Hepatic stellate cell (primary cell): ENCODE measurements at places on chromosomes 4 and X.

DNA sequence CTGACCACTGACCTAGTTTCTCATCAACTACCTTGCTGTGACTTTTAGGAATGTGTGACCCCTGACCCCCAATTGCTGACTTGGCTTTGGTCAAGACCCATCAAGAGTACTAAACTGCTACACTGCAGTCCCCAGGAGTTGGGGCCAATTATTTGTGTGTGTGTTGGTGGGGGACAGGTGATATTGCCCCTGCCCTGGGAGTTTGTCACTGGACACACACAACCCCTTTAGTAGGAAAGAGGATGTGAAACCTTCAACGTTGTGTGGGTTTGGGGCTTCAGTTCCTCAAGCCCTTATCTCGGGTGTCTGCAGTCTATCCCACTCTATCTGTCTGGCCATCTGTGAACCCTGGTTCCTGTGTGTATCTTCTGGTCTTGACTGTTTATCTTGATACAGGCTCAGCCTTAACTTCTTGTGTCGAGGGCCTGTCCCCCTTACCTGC lies 6.5 kb downstream of the SASH3 start:
- no peak for DNase-seq

DNA sequence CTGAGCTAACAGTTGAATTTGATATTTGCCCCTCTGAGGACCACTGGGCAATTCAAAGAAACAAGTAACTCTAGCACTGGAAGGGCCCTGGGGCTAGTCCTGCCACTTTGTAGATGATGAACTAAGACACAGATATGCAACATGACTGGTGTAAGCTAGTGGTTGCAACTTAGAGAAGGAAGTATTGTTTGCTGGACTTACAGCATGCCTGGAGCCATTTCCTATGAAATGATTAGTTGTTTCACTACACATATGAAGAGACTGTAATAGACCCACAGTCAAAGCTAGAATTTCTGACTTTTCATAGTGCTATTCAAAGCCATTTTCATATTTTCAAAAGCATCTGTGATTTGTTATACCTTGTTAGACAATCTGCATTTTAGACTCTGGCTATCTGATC lies 96.2 kb downstream of the TSPAN7 start:
- no peak for DNase-seq

DNA sequence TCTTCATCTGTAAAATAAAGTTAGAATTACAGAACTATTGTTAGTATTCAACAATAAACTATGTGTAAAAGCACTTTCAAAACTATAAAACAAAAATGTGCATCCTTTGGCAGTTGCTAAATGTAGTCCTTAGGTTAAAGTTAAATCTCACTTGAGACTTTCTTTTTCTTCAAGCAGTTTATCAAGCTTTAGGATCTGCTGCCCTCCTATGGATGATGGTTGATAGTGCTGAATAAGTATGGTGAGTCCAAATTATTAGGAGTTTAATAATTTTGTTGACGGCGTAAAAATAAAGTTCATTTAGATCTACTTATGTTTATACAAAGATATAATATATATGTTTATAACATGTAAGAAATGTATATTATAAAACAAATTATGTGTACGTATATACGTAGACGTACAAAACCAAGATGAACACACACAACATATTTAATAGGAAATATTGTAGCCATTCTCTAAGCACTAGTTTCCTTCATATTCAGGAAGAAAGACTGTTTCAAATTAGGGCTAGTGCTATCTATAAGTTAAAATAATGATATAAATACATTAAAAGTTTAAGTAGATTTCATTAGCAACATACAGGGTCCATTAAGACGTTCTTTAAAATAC lies 22.3 kb downstream of the UGT2A2 start:
- DNase-seq = no peak

DNA sequence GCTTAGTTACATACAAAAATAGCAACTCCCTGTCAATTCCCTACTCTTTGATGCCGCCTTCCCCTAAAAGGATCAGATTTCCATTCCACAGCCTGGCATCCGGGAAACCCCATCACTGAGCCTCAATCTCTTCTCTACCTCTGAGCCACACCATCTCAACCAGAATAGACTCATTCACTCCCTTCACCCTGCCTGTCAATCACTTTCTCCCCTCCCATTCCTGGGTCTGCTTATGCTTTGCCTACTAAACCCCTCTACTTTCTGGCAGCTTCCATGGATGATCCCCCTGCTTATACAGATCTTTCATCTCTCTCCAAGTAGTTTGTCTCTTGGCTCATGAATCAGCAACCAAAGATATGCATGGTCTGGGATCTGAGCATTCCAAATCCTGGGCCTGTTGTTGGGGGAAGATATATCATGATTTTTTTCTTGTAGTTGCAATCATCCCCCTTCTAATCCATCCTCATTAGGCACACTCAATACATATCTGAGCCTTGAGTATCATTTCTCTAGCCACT lies 2.6 kb downstream of the AMER1 start:
- no peak for DNase-seq

GRCh38 chr4:55269995-55270394 lies 76.0 kb upstream of the SRD5A3 start:
- DNase-seq = no peak

- DNase-seq = no peak
Observed at GRCh38 chr4:121073004-121073435, 685 bp upstream of the NDNF start.

GRCh38 chr4:53313510-53313909 lies 52.4 kb downstream of the SCFD2 start:
- DNase-seq = no peak

DNA sequence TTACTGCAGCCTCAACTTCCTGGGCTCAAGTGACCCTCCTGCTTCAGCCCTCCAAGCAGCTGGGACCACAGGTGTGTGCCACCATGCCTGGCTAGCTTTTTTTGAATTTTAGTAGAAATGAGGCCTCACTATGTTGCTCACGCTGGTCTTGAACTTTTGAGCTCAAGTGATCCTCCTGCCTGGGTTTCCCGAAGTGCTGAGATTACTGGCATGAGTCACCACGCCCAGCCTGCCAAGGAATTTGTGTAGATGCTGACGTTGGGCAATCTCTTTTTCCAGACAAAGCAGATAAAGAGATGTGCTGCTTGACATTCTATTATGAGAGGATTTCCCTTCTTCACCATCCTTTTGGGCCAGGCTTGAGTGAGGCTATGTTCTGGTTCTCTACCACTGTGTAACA lies 254.5 kb upstream of the RPS6KA3 start:
- no peak for DNase-seq

GRCh38 chr4:153084224-153084979 lies 119.8 kb upstream of the TRIM2 start:
- DNase-seq = no peak

- DNase-seq = no peak
Observed at GRCh38 chr4:80448056-80448455, 112.5 kb downstream of the CFAP299 start.

DNA sequence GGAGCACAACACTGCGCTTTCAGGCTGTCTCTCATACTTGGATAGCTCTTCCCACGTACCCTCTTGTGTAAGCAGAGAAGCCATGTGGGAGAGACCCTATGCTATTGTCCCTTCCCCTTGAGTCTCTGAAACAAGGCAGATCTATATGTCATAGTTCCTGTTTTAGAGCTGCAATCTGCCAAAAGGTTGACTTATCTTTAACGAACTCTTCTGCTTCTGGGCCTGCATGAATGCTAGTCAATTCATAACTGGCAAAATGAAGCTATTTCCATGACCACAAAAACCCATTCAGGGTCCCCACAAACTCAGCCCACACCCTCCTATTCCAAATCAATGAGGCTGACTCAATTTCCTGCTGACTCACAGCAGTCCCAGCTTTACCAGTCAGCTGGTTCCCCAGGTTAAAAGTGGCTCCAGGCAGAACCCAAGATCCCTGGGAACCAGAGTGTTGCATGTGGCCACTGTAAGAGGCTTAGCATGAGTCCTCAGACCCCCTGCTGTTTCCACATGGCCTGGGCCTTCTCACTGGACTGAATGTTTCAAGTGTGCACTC lies 25.3 kb upstream of the SOD3 start:
- peak; percentile 23 for DNase-seq
